Urinary bladder (tissue), 4 donors: ENCODE measurements at places on chromosomes 3 and 15. TPM values are rescaled to one million over a fixed set of nuclear protein-coding genes. Genes with fewer than 3 reads are reported as not detected.

GRCh38 chr3:9730657-9731205 is 804 bp upstream of the BRPF1 start:
- DNase-seq: no peak

- no peak for DNase-seq
Observed at GRCh38 chr15:76979331-76979925, 15.5 kb upstream of the PSTPIP1 start.

- DNase-seq: no peak
Observed at GRCh38 chr3:100316641-100317069, 17.9 kb upstream of the NIT2 start.

GRCh38 chr15:47398594-47398993 is 318.7 kb upstream of the SEMA6D start:
- no peak for DNase-seq

GRCh38 chr3:27715863-27716262 is 6.3 kb downstream of the EOMES start:
- DNase-seq: no peak

DNA sequence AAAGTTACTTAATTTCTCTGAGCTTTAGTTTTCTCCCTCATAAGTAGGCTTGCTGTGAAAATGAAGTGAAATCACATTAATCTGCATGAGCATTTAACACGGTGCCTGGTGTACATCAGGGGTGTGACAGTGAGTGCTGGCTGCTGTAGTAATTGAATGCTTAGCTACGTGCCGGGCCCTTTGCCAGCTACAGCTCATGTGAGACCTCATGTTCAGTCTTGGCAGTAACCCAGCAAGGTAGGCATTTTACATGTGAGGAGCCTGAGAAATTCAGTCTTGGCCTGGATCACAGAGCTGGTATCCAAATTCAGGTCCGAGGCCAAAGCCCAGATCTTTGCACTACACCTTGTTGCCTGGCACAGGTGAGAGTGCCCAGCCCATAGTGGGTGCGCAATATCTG is 9.1 kb downstream of the GHRL start:
- DNase-seq: no peak

DNA sequence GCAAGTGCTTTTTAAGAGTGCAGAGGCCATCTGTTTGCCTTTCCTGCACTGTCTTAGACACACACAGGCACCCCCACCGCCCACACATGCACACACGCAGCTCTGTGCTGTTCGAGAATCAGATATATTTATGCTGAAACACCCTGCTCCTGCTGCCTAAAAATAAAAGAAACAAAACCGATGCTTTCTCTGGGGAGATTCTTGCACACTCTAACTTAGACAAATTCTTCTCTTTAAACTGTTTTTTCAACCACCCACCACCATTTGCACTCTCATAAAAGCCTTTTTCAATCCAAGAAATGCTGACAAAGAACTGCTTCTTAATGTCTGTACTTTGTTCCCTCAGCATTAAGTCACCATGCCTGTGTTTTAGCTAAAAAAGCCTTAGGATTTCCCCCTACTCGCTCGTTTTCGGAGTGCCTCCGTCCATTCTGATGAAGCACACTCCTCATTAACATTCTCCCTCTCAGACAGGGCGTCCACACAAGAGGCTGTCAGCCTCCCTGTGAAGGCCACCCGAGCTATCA is 26.2 kb downstream of the SLC12A8 start:
- DNase-seq: peak; percentile 32

GRCh38 chr15:73717802-73718201 is 33.6 kb downstream of the CD276 start:
- DNase-seq: no peak

- no peak for DNase-seq
Observed at GRCh38 chr3:58346368-58346767, 13.7 kb downstream of the PXK start.

DNA sequence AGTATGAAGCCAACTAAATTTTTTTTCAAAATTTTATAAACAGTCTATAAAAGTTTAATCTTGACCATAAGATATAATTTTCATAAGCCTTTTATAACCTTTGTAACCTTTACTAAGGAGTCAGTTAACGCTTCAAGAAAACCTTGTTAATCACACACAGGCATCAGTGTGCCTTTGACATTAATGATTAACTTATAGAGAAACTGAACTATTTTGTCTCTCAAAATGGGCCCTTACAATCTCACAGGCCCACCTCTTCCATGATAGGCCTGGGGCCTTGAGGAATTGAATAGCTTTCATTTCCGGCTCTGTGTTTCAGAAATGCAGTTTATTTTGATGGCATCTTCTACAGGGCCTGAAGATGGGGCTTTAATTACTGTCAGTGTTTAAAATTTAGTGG is 70.1 kb downstream of the CD200 start:
- DNase-seq: no peak

GRCh38 chr3:52121464-52121805 is 32.8 kb downstream of the POC1A start:
- DNase-seq: no peak

- DNase-seq: no peak
Observed at GRCh38 chr3:108453565-108453964, 56.8 kb downstream of the MYH15 start.

DNA sequence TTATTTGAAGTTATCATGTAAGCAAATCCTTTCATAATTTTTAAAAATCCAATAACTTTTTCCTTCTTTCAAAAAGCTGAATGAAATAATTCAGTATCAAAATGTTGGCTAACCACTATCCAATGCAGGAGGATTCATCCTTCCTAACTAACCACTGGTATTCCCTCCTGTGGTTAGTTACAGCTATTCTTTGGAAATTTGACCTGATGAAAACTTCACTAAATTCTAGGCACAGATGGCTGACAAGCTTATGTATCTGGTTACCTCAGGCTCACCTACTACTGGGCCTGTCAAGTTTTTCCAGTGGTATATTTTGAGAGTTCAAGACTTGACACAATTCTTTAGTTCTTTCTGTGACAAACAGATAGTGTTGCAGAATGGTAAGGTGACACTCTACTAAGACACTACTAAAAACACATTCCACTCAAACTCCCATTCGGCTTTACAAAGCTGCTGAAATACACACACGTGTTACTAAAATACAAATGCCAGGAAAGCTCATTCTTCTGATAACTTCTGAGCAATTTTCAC is 15.8 kb downstream of the NPTN start:
- no peak for DNase-seq

DNA sequence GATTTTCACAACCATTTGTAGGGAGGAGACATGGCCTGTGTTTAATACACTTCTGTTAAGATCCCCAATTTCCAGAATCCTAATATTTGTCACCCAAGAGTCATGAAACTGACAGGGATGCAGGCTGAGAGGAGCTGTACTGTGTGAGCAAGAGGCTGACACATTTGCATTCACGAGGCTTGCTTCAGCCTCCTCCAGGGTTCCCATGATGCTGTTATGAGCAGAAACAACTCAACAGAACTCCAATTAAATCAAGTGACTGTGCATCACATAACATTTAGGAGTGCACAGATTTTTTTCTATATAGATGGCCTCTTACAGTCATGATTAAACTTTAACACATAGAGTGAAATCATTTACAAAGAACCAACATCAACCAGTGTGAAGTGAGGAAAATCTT is 292.3 kb upstream of the STT3B start:
- no peak for DNase-seq

GRCh38 chr3:171936191-171936841 is 93.2 kb downstream of the TMEM212 start:
- no peak for DNase-seq

DNA sequence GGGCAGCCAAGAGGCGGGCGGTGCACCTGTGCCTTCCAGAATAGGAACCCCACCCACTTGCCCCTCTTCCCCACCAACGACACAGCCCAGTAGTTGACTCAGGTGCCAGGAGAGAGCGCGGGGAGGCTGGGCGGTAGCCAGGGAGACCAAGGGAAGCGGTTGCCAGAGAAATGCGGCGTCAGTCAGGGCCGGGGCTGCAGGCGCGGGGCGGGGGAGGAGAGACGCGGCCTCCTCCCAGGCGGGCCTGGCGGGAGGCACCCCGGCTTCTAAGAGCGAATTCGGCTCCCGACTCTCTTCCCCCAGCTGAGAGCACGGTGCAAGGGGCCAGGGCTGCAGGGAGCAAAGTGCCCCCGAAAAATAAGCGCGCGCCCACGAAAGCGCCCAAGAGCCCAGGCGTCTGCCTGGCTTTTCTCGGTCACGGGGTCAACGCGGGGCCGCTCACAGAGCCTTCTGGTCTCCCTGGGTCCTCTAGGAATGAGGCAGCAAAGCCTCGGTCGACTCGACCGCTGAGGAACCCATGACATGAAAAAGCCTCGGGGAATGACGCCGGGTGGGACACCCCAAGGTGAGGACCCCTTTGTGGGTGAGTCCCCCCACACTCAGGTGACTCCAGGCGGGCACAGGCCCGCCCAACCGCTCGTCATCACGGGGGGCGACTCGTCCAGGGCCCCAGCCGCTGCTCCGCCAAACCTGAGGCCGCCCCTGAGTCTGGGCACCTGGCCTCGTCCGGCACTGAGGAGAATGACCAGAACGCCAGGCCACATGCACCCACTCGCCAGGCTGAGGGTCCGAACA is 716 bp downstream of the CPEB1 start:
- DNase-seq: no peak

- DNase-seq: no peak
Observed at GRCh38 chr3:17118771-17119170, 234.0 kb downstream of the PLCL2 start.

DNA sequence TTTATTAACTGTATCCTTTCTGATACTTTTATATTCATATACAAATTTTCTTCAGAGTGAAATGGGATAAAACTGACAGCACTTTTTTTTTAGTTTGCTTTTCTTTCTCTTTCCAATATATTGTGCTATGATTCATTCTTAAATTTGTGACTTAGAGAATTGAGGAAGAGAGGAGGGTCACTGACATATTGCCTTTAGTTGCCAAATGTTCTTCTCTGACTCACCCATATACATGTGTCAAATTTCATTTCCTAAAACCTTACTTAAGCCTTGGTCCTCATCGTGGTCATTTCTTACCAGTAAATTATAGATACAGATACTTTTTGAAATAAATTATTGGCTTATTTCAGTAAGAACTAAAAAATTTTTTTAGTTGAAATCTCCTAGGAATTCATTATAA is 53.9 kb downstream of the CLASP2 start:
- DNase-seq: no peak

- no peak for DNase-seq
Observed at GRCh38 chr3:130425484-130425883, 80.0 kb downstream of the COL6A5 start.

DNA sequence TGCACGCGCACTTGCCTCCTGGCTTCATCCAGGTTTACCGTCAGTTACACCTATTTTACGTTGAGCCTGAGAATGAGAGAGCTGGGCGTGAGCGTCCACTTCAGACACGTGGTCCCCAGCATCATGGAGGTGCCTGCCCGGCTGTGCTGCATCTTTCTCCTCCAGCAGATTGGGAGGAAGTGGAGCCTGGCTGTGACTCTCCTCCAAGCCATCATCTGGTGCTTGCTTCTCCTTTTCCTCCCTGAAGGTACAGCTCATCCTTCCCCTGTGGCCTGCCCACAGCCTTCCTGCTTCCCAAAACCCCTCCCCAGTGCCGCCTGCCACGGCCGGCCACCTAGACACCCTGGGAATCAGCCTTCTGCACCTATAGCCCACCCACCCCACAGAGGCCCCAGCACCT is 31.6 kb downstream of the SLC22A14 start:
- no peak for DNase-seq

- DNase-seq: no peak
Observed at GRCh38 chr15:49286649-49287404, 116.8 kb downstream of the GALK2 start.

DNA sequence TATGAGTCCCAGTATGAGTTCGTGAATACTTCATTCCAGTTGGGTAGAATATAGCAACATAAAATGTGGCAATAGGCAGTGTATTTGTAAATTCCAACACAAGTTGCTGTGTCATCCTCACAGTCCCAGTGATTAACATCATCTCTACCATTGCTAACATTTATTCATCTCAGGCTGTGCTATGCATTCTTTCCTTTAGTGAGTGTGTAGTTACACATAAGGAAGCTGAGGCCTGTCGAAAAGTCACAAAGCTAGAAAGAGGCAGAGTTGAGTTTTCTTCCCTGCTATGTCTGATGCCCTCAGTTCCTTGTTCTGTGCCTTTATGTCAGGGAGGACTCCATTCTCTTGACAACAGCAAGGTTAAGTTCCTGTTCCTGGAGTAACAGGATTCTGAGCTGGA is 96.4 kb downstream of the FNDC3B start:
- DNase-seq: no peak

DNA sequence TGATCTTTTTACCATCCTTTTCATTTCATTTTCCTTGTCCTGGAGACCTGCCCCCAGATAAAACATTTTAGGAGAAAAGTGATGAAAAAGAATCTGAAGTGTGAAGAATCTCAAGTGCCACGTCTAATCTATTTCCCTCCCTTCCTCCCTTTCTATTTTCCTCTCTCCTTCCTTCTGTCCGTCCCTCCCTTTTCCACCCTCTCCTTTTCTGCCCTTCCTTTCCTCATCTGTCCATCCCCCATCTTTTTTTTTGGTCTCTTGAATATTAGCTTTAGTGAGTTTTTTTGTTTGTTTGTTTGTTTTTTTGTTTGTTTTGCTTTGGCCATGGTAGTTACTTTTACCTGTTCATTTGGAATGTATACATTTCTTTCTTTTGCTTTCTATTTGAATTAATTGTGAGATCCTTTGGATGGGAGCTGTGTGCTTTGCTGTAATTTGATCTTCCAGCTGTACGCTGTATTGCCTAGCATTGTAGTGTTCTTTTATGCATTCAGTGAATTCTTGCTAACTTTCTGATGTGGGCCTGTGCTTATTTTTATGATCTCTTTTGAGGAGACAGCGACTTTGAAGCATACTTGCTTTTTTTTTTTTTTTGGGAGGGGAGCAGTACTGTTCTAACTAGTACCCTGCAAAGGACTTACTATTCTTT is 19.2 kb downstream of the CDIN1 start:
- peak; percentile 52 for DNase-seq

DNA sequence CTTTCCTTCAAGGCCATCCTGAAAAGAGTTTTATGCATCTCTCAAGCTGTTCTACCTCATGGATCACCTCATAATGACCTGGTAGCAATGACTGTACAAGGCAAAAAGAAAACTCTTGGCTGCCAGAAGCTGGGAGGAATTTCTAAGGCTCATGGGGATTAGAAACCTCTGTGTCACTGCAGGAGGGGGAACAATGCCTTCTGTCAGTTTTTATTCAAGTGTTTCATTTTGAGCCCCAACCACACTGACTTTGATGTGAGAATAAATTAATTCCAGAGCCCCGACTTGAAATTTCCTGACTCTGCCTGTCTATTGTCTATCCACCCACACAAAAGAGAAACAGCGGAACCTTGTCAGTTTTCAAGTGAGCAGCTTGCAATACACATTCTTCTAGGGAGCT is 58.7 kb upstream of the MRPL3 start:
- DNase-seq: no peak

GRCh38 chr15:78761891-78762385 is 49.3 kb downstream of the ADAMTS7 start:
- no peak for DNase-seq

HAPLN3 gene
- 6.6 TPM for total RNA-seq

CDCP1 gene
- 2.9 TPM for total RNA-seq

TNNC1 gene
- 68.4 TPM for total RNA-seq

CHRM5 gene
- total RNA-seq: 0.48 TPM

LINGO1 gene
- 1.8 TPM for total RNA-seq

MCTP2 gene
- 37.3 TPM for total RNA-seq

CALML4 gene
- total RNA-seq: 13.6 TPM

PRRT3 gene
- 0.95 TPM for total RNA-seq

OR4F6 gene
- total RNA-seq: not detected
